ENCODE measurements at places on chromosomes 11 and 22.

DNA sequence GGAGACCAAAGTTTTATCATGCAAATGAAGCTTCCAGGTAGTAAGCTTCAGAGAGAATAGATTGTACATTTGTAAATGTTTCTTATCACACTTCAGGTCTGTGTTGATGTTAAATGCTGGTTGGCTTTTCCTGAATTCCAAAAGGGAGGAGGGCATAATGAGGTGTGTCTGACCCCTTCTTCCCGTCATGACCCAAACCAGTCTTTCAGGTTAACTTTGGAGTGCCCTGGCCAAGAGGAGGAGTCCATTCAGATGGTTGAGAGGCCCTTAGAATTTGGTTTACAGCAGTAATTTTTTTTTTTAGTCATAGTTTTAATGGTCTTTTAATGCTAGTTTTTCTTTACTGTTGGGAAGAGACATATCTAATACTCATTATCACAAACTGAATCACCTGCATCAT lies 2.5 kb downstream of the OR6X1 start:
- no peak for DNase-seq

GRCh38 chr11:65169164-65169641 lies 830 bp upstream of the SPDYC start:
- DNase-seq, result no peak

DNA sequence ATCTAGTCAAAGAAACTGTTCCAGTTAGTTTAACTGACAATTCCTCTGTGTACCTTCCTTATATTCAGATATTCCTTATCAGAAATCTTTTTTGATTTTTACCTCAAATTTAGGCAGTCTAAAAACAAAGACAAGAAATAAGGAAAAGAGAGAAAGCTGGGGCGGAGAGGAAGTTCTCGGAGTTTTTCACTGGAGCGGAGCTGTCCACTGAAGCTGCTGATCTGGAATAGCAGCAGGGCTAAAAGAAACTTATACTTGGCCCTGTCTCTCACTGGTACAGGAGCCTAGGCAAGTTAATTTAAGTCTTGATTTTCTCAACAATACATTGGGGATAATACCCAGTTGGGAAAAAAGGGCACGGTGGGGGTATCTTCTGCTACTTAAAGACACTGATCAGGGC lies 59.2 kb upstream of the CYP2D6 start:
- DNase-seq, result no peak

- DNase-seq, result no peak
These were observed 4.0 kb downstream of the AP5B1 start for GRCh38 chr11:65776710-65777141.

DNA sequence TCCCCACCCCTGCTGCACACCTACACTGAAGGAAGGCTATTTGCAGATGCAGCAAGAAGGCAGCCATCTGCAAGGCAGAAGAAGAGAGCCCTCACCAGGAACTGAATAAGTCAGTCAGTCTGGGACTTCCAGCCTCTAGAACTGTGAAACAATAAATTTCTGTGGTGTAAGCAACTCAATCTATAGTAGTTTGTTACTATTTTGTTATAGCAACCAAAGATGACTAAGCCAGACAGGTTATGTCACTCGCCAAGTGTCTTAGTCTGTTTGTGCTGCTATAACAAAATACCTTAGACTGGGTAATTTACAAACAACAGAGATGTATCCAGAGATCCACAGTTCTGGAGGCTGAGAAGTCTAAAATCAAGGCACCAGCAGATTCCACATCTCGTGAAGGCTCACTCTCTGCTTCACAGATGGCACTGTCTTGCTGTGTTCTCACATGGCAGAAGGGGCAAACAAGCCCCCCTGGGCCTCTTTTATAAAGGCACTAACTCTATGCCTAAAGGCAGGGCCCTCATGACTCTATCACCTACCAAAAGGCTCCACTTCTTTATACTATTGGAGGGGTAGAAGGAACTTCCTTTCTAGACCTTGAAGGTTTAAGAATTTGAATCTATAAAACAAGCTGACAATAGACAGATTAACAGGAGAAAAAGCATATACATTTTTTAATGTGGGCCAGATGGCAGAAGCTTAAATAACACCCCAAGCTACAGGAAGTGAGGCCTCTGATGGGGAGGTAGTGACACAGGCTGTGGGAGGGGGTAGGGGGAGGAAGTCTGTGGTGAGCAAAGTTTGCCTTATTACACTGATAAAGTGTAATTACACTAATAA lies 12.3 kb downstream of the APOL6 start:
- DNase-seq, result no peak

GRCh38 chr11:67302571-67303131 lies 679 bp upstream of the SSH3 start:
- no peak for DNase-seq

- DNase-seq, result peak; percentile 45
These were observed 1.9 kb upstream of the PEX26 start for GRCh38 chr22:18075720-18076497.

DNA sequence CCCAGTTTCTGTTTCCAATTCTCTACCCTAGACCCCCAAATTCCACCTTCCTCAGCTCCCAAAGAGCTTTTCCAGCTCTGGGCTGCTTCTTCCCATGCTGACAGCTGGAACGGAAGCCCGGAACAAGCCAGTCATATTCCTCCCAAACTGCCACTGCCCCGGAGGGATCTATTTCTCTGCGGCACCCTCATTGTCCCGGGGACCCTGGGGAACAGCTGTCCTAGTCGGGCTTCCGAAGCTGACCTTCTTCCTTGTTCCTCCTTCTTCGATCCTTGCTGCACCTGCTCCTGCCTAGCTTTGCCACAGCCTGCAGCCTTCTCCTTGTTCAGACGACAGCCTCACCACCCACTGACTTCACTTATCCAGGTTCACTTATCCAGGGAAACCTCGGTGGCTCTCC lies 105.7 kb downstream of the TSPAN18 start:
- no peak for DNase-seq

- DNase-seq, result no peak
These were observed 659.4 kb downstream of the METTL15 start for GRCh38 chr11:28767574-28767973.

All from stimulated activated CD4-positive, alpha-beta T cell treated with anti-CD3 and anti-CD28 coated beads, Interleukin-2, amount 100 ng/mL, for 48 hours (primary cell).